Placental pericyte (primary cell): ENCODE measurements at places on chromosomes 12 and 14. TPM values are rescaled to one million over a fixed set of nuclear protein-coding genes. Genes with fewer than 3 reads are reported as not detected.

REC8 gene
- 4.6 and 5.2 TPM in 2 replicates for total RNA-seq

ARHGAP9 gene
- total RNA-seq = 0.14 and 0.66 TPM in 2 replicates

VWF gene
- 0.22 and 1.3 TPM in 2 replicates for total RNA-seq

RTRAF gene
- total RNA-seq = 64.7 and 81.0 TPM in 2 replicates

RHEBL1 gene
- total RNA-seq = 0.22 and 1.6 TPM in 2 replicates

SLCO1B1 gene
- not detected in 2 replicates for total RNA-seq

CLEC14A gene
- total RNA-seq = under 0.01 and 0.29 TPM in 2 replicates

COX8C gene
- total RNA-seq = not detected in 2 replicates

RERG gene
- total RNA-seq = 0.72 and 0.88 TPM in 2 replicates

NR2C1 gene
- total RNA-seq = 23.4 and 28.8 TPM in 2 replicates
